ENCODE measurements at places on chromosomes 3 and 15.

DNA sequence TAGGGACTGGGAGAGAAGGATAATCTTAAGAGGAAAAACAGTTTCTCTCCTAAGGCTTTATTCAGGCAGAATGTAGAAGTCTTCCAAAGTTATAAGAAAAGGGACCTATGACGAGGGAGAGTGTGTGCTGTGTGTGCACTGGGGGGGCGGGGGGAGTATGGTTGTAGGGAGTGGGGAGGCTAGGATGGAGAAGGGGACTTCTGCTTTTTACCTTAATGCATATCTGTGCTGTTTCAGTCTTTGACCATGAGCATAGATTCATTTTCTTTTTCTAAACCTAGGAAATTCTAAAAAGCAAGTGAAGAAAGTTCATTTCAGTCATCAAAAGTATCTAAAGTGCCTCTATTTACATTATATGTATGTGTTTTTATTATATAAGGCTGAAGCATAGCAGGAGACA, 52.6 kb upstream of the RASA2 start:
- no peak for DNase-seq

DNA sequence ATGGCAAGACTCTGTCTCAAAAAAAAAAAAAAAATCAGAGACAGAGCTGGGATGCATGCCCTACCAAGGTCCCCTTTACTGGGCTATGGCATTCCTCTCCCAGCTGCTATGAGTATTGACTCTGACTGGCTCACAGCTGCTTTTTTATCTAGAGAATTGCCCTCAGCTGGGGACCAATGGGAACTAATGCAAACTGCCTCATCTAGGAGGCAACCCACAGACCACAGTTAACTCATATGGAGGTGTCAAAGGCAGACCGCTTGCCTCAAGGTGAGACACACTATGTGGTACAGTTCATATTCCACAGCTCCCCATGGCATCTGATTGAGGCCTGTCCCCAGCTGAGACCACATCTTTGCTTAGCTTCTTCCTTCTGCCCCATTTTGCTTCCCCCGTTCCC, 183.5 kb upstream of the EOMES start:
- no peak for DNase-seq

- DNase-seq: peak; percentile 26
These were observed 164.0 kb downstream of the IL20RB start for GRCh38 chr3:137121704-137122314.

GRCh38 chr3:184361932-184362667, 590 bp downstream of the POLR2H start:
- no peak for DNase-seq

GRCh38 chr3:45943207-45943846, at the start of gene CXCR6:
Gene CXCR6 (plus strand): TSS chr3:45943464. CDS start chr3:45946482, 3,018 bp downstream.
- DNase-seq: no peak

DNA sequence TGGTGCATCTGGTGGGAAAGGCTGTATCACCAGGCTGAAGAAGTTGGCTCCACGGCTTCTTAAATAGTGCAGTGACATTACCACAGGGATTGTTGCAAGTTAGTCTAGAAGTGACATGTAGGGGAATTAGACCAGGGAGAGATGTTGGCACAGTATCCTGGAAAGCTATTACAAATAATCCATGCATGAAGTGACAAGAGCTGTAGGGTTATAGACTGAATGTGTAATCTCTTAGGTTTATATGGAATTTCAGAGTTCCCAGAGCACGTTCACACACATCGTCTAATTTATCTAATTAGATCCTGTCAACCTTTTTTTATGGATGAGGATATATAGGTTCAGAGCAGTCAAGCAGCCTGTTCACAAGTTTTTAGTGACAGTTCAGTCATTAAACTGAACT, 37.3 kb upstream of the APH1B start:
- DNase-seq: no peak

DNA sequence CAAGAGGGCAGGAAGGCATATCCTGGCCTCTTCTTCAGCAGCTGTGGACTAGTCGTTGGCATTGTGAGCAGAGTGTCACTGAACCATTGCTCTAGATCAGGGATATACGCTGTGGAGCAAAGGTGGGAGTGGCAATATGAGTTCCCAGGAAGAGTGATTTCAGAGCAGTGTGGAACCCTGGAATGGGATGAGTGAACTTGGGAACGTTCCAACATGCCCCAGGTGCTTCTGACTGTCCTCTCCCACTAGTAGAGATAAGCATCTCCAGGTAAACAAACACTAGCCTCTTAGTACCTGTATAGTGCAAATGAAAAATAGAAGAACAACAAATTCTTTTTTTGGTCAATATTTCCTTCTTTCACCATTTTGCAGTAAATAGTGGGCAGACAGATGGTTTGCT, 123.6 kb upstream of the VEPH1 start:
- no peak for DNase-seq

DNA sequence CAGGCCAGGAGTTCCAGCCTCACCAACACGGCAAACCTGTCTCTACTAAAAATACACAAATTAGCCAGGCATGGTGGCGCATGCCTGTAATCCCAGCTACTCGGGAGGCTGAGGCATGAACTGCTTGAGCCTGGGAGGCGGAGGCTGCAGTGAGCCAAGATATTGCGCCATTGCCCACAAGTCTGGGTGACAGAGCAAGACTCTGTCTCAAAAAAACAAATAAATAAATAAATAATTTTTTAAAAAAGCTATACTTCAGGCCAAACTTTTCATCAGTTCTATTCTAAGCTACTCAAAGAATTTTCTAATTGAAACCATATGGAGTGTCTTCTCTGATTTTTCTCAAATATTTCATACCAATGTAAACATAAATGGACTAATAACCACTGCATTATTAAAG, 43.5 kb downstream of the PHC3 start:
- no peak for DNase-seq

GRCh38 chr3:48001991-48002390, 14.2 kb downstream of the MAP4 start:
- no peak for DNase-seq

GRCh38 chr15:39951561-39951960, 17.6 kb downstream of the EIF2AK4 start:
- DNase-seq: no peak

DNA sequence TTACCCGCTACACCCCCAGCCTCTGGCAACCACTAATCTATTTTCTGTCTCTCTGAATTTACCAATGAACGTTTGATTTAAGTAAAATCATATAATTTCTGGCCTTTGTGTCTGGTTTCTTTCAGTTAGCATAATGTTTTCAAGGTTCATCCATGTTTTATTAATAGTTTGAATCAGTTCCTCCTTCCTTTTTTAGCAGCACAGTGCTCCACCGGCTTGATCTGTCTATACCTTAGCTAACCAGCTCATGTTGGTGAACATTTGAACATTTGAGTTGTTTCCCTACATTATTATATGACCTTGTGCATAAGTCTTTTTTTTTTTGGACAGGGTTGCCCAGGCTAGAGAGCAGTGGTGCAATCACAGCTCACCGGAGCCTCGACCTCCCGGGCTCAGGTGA, 33.3 kb downstream of the PDE8A start:
- DNase-seq: no peak

DNA sequence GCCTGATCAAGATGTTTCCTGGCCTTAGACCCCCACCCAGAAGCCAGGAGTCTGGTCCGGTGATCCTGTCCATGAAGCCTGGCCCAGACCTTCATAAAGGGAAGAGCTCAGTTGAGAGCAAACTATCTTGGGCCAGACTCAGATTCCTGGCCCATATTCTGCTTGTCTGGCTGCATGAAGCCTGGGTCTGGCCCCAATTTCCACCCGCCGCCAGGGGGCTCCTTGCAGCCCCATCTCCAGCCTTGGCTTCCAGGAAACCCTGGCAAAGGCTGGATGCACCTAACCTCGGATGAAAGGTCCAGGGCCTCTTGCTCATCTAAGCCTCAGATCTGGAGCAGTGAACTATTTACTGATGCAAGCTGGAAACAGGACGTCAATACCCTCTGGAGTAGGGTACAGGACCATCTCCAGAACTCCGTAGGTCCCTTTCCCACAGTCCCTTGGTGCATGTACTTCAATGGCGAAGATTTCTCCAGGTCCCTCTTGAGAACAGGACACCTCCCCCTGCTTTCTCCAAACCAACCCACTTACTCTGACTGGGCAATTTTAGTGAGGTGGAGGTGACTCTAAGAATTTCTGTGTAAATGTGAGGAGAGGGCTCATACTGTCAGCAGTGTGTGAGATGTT, 5.6 kb downstream of the FOXL2 start:
- peak; percentile 9 for DNase-seq

DNA sequence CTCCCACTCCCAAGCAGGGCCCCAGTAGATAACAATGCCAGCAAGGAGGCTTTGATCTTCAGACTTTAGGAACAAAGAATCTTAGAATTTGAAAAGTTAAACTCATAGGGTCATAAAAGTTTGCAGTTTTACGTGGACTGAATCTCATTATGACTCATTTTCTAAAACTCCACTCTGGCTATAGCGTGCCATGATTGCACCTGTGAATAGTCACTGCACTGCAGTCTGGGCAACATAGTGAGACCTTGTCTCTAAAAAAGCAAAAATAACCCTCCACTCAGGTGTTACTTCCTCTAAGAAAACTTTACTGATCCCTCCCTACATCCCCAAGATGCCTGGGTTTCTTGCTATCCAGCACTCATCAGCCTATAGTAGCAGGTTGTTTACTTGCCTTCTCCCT, 104.5 kb downstream of the IL20RB start:
- no peak for DNase-seq

- no peak for DNase-seq
These were observed 56.5 kb downstream of the ATP13A4 start for GRCh38 chr3:193498215-193498614.

DNA sequence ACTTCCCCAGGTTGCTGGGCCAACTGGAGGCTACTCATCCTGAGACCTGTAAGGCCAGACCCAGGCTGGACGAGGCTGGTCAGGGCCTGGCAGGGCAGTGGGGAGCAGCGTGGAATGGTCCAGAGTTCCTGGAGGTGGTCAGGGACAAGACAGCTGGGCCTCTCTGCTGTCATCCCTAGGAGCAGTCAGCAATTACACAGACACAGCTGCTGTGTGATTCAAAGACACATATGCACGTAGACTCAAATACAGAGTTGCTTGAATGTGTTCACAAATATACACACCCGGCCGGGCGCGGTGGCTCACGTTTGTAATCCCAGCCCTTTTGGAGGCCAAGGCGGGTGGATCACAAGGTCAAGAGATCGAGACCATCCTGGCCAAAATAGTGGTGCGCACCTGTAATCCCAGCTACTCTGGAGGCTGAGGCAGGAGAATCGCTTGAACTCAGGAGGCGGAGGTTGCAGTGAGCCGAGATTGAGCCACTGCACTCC, 1.5 kb upstream of the CD276 start:
- DNase-seq: no peak

DNA sequence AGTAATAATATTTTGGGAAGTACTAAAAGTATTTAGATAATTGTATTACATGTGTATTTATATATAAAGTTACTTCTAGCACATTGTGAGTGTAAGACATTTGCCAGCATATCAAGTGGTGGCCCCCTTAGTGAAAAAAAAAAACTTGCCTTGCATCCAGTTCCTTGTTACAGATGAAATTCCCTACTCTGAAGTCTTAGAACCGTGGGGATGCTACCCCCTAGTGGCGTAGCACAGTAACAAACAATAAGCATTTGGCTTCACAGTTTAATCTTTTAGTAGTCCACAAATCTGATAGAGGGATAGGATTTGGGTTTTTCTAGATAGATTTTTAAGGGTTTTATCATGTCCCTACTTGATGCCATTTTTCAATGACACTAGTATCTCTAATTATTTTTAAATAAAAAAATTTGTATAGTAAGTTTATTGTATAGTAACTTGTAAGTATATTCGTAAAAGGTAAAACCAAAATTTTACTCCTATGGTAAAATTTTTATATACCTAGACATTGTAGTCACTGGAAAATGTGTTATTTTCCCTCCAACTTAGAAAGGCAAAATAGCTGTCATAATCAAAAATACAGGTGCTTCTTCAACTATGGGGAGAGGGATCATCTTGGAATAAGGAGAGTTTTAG, 14.3 kb downstream of the SMC4 start:
- peak; percentile 78 for DNase-seq

DNA sequence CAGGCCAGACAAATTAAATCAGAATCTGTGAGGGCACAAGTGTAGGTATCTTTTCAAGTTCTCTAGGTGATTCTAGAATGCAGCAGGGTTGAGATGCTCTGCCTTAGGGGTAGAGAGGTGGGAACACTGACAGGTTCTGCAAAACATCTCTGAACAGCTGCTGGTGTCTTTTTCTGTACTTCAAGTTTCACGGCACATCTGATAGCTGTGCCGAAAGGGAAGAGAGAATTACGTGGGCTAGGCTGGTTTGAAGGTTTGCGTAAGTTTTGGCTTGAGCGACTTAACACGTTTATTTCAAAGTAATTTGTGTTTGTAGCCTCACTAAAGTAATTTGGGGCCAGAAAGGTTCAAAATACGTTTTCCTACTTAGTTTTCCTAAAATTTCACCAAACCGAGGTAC, 22.5 kb downstream of the PXK start:
- DNase-seq: no peak

DNA sequence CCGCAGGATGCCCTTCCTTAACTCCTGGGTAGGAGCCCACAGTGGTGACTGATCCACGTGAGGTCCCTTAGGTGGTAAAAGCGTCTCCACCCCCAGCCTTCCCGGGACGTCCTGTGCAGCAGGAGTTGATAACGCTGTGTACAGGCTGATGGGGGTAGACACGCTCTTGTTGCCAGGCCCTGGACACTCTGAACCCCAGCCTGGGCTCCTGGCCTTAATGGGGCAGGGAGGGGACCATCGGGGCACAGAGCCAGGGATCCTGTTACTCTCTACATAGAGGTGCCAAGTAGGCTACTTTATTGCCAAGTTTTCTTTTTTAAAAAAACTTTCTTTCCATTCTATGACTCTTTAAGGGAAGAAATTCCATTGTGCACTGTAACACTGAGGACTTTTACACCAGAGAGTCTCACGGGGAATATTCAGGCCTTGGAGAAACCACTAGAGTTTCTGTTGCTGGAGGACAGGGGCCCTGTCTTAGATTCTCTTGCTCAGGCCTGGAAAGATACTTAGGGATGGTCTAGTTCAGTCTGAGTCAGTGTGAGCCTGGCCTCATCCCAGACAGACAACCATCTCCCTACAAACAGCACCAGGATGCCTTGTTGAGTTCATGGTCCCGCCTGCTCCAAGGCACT, 104.3 kb upstream of the RNU6-1 start:
- no peak for DNase-seq

DNA sequence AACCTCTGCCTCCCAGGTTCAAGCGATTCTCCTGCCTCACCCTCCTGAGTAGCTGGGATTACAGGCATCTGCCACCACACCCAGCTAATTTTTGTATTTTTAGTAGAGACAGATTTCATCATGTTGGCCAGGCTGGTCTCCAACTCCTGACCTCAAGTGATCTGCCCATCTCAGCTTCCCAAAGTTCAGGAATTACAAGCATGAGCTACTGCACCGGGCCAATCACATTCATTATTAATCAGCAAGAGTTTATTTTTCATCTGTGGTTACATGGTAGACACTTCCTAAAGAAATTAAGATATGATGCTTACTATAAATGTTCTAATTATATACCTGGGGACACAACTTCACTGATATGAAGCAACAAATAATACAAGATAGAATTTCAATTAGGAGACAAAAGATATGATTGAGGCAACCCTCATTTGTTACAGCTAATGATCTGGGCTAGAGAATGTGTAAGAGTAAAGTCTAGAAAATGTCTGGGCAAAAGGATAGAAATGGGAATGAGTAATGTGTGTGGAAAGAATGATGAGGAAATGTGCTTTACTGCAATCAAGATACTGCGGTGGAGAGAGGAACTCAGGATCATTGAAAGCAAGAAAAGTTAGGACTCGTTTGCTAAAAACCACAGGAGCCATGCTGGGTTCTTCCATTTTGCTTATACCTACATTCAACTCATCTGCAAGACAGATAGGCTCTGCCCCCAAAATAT, 366.8 kb downstream of the ZIC1 start:
- DNase-seq: no peak
